ENCODE measurements at places on chromosomes 3 and 15. TPM values are rescaled to one million over a fixed set of nuclear protein-coding genes. Genes with fewer than 3 reads are reported as not detected.

The KLF15 gene
- total RNA-seq, result 0.56 TPM

The GOLGA6L7 gene
- not detected for total RNA-seq

The RASL12 gene
- total RNA-seq, result 0.11 TPM

The CCDC191 gene
- 1.9 TPM for total RNA-seq

The RAB7A gene
- total RNA-seq, result 180 TPM

The CHP1 gene
- total RNA-seq, result 55.2 TPM

The ROBO1 gene
- total RNA-seq, result 14.4 TPM

The SLC7A14 gene
- not detected for total RNA-seq

The CD200R1L gene
- total RNA-seq, result not detected

The GOLGA8G gene
- not detected for total RNA-seq

The FEZF2 gene
- not detected for total RNA-seq

The SAMD7 gene
- total RNA-seq, result not detected

The SLC51A gene
- total RNA-seq, result not detected

The ITIH1 gene
- not detected for total RNA-seq

The HRH1 gene
- 6.6 TPM for total RNA-seq

The PLA2G4D gene
- total RNA-seq, result not detected

The BSN gene
- total RNA-seq, result 0.09 TPM

The DAZL gene
- not detected for total RNA-seq

The FOXL2 gene
- total RNA-seq, result 2.6 TPM

The TMEM44 gene
- 11.1 TPM for total RNA-seq

The ERICH6 gene
- not detected for total RNA-seq

The ATP13A5 gene
- not detected for total RNA-seq
